ENCODE measurements at places on chromosomes 13 and 19.

GRCh38 chr19:40774916-40775631 is at the start of gene MIA:
TSS of gene MIA (plus strand) at chr19:40775521. CDS start at chr19:40775543, 22 bp downstream.
- no peak for DNase-seq

GRCh38 chr19:11191273-11191755 is 6.0 kb downstream of the KANK2 start:
- DNase-seq: peak; percentile 86

- DNase-seq: no peak
These were observed 27.1 kb downstream of the ACTN4 start for GRCh38 chr19:38674388-38675171.

GRCh38 chr13:109760402-109760801 is 26.0 kb downstream of the IRS2 start:
- DNase-seq: no peak

DNA sequence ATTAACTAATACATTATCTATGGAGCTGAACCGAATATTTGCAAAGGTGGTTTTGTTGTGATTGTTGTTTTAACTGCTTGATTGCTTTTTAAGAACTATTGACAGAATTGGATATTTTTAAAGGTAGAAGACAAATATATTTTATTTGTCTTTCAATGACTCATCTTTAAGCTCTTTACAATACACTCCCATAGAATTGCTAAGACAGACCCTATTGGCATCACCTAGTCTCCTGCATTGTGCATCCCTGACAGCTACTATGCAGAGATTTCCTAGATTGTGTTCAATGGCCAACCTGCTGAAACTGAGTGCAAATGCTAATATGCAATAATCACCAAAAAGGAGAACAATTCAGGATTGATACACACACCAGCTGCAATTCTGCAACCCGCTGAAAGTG is 19.7 kb upstream of the SCEL start:
- no peak for DNase-seq

- DNase-seq: no peak
These were observed 94.3 kb downstream of the GPC6 start for GRCh38 chr13:93320942-93321341.

DNA sequence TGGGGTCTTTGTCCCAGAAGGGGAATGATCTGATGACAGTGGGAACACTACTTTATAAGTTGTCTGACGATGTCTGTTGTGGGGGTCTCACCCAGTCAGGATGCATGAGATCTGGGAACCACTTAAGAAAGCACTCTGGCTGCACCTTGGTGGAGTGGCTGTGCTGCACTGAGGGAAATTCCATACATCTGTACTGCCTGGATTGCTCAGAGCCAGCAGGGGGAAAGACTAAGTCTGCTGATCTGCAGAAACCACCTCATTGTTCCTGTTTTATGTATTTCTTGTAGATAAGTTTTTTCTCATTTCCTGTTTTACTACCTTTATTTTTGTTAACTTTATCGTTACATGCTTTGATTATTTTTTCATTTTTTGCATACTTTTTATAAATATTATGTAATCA is 27.3 kb downstream of the ZNF430 start:
- DNase-seq: no peak

GRCh38 chr19:1074544-1075283 is 7.7 kb downstream of the ARHGAP45 start:
- peak; percentile 95 for DNase-seq

GRCh38 chr13:95153647-95154412 is 147.4 kb downstream of the ABCC4 start:
- DNase-seq: no peak

DNA sequence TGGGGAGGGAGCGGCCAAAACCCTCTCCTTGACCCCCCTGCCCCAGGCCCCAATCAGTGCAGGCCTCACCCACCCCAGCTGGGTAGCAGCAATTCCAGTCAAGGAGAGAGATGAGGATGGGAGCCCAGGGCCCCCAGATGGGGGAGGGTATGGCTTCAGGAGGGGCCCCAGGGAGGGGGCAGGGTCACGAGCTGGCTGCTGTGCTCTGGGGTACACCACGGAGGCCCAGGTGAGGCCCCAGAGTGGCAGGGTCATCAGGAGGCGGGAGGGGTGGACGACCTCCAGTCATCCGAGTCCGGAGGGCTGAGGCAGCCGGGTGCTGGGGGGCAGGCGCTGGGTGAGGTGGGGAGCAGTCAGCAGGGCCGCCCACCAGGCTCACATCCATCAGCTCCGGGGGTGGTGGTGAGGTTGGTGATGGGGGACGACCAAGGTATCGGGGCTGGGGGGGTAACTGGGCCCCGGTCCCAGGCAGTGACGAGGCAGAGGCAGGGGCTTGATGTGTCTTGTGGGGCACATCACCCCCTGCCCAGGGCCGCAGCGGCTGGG is 8.4 kb downstream of the DYRK1B start:
- peak; percentile 71 for DNase-seq

DNA sequence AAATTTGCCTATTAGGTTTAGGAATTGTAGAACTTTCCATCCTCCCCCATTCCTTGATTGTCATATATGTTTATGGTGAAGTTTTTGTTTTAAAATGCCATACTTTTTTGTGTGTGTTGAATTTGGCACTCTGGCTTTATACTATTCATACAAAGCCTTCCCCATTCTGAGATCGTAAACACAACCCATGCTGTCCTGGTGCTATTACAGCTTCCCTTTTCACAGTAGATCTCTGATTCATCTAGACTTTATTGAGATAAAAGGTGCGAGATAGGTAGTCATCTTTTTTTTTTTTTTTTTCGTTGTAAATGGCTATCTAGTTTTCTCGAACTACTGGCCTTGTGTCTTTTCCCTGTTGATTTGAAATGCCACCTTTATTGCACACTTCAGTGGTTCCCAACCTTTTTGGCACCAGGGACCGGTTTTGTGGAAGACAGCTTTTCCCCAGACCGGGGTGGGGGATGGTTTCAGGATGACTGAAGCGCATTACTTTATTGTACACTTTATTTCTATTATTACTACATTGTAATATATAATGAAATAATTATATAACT is 94.6 kb downstream of the LRCH1 start:
- no peak for DNase-seq

GRCh38 chr13:103386341-103386740 is 320.1 kb upstream of the SLC10A2 start:
- DNase-seq: no peak

- no peak for DNase-seq
These were observed 13.6 kb upstream of the ZNF611 start for GRCh38 chr19:52748336-52748950.

DNA sequence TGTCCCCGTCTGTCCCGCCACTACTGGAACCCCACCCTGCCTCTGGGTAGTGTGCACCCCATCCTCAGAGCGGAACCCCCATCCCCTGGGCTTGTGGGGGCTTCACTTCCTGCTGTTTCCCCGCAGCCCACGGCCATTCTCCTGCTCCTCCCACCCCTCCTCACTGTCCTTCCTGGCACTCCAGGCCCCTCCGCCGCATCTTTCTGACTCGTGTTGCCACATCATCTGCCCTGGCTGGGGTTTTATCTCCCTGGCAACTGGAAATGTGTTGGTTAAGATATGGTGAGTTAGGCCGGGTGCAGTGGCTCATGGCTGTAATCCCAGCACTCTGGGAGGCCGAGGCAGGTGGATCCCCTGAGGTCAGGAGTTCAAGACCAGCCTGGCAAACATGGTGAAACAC is 37.3 kb downstream of the KDM4B start:
- DNase-seq: no peak

DNA sequence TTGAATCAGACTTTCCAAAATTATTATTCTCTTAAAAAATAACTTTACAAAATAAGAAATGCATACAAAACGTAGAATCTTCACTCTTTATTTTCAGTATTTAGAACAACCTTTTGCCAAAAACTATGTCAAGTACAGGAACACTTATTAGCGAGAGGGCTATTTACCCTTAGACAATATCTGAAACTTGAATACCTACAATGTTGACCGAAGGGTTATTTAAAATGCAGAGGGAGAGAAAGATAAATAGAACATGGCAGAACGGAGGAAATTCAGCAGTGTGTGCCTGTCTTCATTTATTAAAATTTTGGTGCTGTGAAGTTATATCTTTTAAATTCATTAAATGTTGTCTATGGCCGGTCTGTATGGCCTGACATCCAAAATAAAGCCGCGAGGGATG is 198.8 kb downstream of the EFNB2 start:
- no peak for DNase-seq
